ENCODE measurements at places on chromosomes 13 and 19.

GRCh38 chr19:35845215-35846037 is 6.9 kb downstream of the NPHS1 start:
- no peak for DNase-seq

- DNase-seq, result peak; percentile 13
Measured at GRCh38 chr13:46648166-46648607, 95.2 kb downstream of the LRCH1 start.

GRCh38 chr13:43291287-43292060 is 268.1 kb downstream of the DNAJC15 start:
- DNase-seq, result no peak

DNA sequence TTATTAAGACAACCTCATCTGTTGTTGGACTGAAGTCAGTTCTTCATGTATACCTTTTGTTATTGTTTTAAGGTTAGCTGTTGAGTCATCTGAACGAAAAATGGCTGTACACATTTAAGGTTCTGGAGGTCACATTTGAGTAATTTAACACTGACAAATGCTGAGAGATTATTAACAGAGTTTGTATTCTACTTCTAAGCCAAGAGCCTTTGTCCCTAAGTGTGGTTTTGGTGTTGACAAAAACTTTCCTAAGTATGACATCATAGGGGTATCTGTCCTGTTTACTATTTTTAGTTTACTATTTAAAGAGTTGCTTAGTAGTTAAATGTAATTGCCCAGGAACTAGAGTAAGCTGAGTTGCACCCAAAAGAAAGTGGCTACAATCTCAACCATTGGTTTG is 71.9 kb downstream of the CDK8 start:
- DNase-seq, result no peak
